ENCODE measurements at places on chromosomes 13 and 19.

DNA sequence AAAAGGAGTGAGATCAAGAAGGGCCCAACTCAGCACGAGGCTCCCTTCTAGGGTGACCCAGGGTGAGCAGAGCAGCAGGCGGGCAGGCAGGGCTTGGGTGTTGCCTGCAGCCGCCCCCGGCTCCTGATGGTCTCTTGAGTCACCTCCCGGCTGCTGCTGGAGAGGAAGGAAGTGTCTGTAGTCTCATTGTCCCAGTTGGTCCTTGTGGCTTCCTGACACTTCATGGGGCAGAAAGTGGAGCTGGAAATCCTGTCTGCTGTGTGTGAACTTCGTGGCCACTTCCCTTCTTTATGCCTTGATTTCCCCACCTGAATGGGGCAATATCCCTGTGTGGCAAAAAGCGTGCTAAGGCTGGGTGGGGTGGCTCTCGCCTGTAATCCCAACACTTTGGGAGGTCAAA is 2.5 kb downstream of the MAP1S start:
- peak; percentile 32 for DNase-seq

GRCh38 chr19:8045872-8046568 is 6.5 kb upstream of the CCL25 start:
- no peak for DNase-seq

- DNase-seq, result no peak
Measured at GRCh38 chr19:12611361-12611699, 610 bp downstream of the ZNF791 start.

DNA sequence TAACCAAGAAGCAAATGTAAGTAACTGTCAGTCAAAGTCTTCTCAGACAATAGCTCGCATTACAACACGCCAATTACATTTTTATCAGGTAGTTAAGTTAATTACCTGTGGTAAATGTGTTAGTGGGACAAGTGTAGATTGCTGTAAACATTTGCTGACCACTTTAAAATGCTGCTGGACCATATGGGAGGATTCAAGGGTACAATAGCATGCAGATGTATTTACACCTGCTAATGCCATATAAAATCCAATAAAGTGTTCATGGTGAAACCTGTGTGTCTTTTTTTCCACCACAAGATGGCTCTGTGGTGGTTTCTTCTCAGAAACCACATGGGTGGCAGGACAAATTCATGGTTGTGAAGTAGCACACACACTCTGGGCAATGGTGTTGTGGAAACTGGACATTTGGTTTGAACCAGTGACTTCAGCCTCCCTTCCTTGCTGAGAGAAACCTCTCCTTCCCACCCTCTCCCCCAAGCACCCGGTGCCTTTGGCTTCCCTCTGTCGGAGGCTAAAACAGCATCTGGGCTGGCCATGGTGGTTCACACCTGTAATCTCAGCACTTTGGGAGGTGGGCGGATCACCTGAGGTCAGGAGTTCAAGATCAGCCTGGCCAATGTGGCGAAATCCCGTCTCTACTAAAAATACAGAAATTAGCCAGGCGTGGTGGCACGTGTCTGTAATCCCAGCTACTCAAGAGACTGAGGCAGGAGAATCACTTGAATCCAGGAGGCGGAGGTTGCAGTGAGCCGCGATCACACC is 18.1 kb upstream of the GTF3A start:
- DNase-seq, result peak; percentile 71

GRCh38 chr13:111902726-111903125 is 164.2 kb upstream of the SOX1 start:
- DNase-seq, result no peak

GRCh38 chr13:43686557-43686956 is 100.2 kb downstream of the ENOX1 start:
- no peak for DNase-seq

DNA sequence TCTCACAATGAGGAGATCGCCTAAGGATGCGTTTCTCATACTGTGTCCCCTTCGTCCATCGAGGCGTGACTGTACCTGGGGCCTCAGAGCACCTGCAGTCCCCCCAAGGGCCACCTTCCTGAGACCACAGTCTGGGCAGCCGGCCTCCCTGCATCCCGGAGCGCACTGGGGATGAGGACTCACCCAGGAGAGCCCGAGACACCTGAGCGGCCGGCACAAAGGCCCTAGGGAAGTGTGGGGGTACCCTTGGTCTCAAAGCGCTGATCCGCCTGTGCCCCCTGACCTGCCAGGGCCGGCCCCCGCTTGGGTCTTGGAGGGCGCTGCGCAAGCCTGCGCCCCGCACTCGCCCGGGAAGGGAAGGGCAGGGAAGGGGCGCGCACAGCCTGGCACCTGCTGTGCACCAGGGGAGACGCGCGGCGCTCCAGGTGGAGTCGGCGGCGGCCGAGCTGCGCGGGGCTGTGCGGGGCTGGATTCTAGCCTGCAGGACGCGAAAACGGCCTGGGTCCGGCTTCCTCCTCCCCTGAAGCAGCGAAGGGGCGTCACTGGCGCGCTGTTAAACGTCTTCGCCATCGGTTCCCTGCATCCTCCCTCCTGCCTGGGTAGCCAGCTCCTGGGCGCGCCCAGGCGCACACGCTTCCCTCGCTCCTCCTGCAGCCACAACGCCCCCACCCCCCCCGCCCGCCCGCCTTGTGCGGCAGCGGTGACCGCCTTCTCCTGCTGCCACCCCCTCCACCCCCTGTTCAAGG is 13.6 kb upstream of the USP29 start:
- no peak for DNase-seq

GRCh38 chr19:43738780-43739211 is 16.0 kb downstream of the SMG9 start:
- DNase-seq, result no peak

GRCh38 chr13:109547942-109548341 is 238.4 kb downstream of the IRS2 start:
- no peak for DNase-seq

- no peak for DNase-seq
Measured at GRCh38 chr13:107075576-107075975, 507.6 kb upstream of the ARGLU1 start.

- DNase-seq, result no peak
Measured at GRCh38 chr13:65555962-65556361, 1674.2 kb downstream of the PCDH9 start.

GRCh38 chr19:35557539-35558399 is 5.7 kb downstream of the ATP4A start:
- peak; percentile 68 for DNase-seq

DNA sequence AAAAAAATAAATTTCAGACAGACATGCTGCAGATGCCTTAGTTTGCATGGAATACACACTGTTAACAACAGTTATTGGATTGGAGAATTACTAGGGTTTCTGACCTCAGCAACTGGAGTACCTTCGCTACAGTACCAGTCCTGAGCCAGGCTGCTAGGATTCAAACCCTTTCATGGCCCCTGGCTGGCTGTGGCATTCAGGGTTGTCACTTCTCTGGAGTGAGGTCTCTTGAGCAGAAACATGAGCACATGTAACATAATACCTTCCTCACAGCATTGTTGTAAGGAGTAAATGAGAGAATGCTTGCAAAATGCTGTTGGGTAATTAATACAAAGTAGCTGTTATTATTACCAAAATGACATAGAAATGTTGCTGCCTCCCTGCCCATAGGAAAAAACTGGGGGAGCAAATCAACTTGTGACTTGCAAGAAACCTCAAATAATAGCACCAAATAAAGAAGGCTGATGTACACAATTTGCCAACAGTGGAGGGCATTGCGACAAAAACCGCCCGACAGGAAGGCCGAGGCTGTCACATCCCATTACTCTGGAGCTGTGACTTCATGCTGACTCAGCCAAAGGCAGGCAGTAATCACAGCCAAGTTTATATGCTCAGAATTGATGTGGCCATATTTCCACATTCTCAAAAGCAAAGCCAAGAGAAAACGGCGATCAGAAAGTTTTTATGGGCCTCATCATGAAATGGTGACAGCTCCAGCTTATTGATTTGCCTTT is 100.4 kb downstream of the RFC3 start:
- peak; percentile 24 for DNase-seq

DNA sequence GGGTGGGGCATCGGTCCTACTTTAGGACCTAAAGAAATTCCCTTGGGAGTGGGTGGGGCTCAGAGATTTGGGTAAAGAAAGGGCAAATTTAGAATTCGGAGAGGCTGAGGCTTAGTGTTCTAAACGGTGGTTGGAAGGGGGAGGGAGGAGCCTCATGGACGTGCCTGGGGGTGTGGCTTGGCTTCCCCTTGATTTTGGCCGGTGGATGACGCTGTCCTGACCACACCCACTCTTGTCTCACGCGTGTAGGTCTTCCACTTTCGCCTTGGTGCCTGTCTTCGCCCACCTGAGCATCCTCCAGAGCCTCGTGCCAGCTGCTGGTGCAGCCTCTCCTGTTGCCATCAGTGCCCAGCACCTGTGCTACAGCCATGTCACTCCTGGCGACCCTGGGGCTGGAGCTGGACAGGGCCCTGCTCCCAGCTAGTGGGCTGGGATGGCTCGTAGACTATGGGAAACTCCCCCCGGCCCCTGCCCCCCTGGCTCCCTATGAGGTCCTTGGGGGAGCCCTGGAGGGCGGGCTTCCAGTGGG is 1.2 kb upstream of the NUP62 start:
- DNase-seq, result no peak

- no peak for DNase-seq
Measured at GRCh38 chr19:40605216-40605971, 4.2 kb downstream of the LTBP4 start.

- DNase-seq, result no peak
Measured at GRCh38 chr19:1668486-1669270, 16.3 kb upstream of the TCF3 start.

GRCh38 chr13:97266772-97267417 is 44.8 kb downstream of the MBNL2 start:
- DNase-seq, result no peak

DNA sequence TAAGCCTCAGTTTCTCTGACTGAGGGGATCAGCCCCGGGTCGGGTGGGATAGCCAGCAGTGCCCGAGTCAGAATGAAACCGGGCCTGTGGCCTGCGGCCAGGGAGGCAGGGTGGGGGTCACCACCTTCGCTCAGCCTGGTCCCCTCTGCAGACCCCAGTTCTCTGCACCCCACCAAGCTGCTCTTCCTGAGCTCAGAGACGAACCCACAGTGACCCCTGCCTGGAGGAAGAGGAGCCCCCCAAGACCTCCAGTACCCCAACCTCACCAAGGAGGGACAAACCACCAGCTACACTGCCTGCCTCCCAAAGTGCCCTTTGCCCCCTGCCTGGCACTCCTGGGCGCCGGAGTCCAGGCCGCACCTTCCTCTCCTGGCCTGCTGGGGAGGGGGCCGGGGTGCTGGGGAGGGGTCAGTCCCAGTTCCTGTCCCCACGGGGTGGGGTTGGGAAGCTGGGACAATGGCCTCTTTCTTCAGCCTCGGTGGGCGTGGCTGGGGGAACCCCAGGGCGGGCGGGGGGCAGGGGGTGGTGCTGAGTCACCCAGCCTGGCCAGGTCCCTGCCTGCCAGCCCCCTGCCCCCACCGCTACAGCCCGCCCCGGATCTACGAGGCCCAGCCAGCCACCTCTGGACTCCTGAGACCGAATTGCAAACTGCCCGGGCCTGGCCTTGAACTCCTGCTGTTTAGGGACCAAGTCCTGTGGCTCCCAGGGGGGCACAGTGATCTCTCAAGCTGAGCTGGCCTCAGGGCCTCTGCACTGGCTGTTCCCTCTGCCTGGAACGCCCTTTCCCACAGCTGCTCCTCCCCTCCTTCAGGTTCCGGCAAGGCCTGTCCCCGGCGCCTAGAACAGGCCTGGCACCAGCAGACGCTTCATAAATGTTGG is 14.3 kb downstream of the ZBTB7A start:
- DNase-seq, result no peak

Measured in common myeloid progenitor, CD34-positive (primary cell).